Left ventricle myocardium inferior (tissue), 1 donor: ENCODE measurements at places on chromosomes 7 and 10. TPM values are rescaled to one million over a fixed set of nuclear protein-coding genes. Genes with fewer than 3 reads are reported as not detected.

DNA sequence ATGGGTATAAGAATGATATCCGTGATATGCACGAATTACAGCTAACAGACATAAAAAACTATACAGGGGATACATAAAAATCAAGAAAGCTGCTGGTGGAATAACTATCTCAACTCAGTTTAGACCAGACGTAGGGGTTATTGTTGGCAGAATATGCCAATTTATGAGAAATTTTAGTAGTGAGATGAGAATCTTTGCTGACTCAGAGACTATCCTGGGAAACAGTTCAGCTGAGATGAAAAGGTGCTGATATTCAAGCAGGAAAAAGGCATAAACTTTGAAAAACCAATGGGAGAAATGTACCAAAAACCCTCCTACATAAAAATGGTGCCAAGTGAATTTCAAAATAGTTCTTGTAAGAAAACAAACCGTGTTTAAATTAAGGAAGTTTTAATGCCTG, 3.3 kb downstream of the MRPS33 start:
- no peak for DNase-seq

DNA sequence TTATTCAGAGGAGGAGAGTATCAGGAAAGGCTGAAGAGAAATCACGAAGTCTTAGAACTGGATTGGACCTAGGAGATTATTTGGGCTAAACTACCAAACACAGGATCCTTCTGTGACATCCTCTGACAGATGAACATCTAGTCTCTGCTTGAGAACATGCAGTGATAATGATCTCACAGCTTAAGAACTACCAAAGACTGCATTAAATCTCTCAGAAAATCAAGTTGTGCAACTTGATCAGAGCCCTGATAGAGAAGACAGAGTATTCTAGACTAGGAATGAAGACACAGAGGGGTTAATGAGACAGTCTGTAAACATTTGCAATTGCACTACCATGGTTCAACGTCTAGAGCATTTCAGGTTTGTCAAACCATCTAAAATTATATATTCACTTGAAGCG, 37.1 kb upstream of the AGBL3 start:
- no peak for DNase-seq

DNA sequence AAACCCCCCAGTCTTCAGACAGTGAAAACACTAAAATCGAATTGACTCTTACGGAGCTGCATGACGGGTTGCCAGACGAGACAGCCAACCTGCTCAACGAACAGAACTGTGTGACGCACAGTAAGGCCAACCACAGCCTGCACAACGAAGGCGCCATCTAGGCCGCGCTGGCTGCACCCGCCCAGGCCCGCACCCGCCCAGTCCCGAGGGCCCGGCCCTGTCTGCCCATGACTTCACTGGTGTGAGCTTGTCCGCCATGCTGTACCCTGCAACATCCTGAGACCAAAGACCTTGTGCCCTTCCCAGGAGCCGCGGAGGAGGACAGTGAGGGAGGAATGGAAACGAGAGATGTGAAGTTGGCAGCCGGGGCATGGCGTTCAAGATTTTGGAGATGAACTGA, 116.1 kb downstream of the NT5C2 start:
- DNase-seq = no peak

GRCh38 chr10:42940487-42941294, 136.2 kb upstream of the RET start:
- no peak for DNase-seq

DNA sequence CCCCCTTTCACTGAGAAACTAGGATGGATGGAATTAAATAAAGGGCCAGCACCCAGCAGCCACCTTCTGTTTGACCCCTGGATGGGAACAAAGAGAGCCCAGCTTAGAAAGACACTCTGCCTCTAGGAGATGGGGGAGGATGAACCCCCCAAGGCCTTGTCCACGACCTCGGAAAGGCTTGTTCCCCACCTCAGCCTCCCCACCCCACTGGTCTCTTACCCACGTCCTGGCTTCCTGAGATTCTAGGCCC, 9.7 kb downstream of the ITPRIP start:
- no peak for DNase-seq

- DNase-seq = no peak
Observed at GRCh38 chr10:112969542-112969941, 19.5 kb downstream of the TCF7L2 start.

Gene BNIP3
- total RNA-seq = 161 TPM

Gene ATRNL1
- 2.9 TPM for total RNA-seq
